ENCODE measurements at places on chromosomes 5 and 9.

- no peak for DNase-seq
Observed at GRCh38 chr5:95599252-95599651, 20.6 kb upstream of the GPR150 start.

DNA sequence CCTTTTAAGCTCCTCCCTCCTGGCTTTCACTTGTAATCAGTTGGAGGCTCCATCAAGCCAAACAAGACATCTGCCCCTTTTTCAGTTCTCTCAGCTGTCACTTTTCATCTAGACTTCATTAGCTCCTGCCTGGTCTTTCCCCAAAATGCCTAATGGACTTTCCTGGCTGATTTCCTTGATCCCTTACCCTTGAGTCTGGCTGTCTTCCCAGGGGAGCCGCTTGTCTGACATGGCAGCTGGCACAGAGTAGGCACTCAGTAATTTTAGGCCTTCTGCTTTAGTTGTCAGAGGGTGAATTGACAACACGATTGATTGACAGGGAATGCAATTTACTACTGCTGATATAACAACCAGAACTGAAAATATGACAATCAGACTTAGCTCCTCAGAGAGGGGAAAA is 2.1 kb downstream of the C9orf153 start:
- DNase-seq = no peak

DNA sequence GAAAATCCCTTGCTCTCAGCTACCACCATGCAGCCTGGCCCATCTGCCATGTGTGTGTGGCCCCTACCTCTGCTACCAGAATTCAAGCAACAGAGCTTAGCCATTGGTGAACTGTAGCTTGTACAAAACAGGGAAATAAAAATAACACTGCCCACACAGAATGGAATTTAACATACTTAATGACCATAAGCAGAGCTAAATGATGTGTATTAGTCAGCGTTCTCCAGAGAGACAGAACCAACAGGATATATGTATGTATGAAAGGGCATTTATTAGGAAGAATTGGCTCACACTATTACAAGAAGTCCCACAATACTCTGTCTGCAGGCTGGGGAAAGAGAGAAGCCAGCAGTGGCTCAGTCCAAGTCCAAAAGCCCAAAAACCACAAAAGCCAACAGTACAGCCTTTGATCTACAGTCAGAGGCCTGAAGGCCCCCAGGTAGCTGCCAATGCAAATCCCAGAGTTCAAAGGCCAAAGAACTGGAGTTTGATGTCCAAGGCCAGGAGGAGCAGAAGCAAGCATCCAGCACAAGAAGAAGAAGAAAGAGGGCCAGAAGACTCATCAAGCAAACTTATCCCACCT is 318.8 kb downstream of the DNAH5 start:
- DNase-seq = no peak

- no peak for DNase-seq
Observed at GRCh38 chr9:123543492-123543891, 187.5 kb downstream of the CRB2 start.

- DNase-seq = no peak
Observed at GRCh38 chr5:119174578-119175163, 103.8 kb downstream of the DMXL1 start.

All from MCF 10A (cell line).